ENCODE measurements at places on chromosomes 13 and 19.

- DNase-seq: no peak
Observed at GRCh38 chr13:99104396-99104795, 96.3 kb upstream of the UBAC2 start.

DNA sequence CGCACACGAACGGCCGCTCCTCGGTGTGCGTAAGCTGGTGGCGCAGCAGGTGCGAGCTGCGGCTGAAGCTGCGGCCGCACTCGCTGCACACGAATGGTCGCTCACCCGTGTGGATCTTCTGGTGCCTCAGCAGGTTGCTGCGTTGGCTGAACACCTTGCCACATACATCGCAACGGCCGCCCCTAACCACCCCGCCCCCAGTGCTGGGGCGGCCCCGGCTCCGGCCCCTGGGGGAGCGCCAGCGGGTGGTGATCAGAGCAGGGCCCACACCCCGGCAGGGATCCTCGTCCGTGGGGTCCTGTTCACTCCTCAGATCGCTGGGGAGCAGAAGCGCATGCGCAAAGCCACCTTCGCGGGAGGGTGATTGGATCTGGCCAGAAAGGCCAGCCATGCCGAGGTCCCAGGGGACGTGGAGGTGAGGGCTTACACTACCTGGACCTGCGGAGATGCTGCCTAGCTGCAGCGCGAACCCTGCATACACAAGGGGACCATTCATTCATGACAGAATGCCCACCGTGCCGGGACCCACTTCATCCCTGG, 4.7 kb upstream of the UBE2M start:
- DNase-seq: peak; percentile 45

GRCh38 chr19:30235946-30236345, 136.2 kb upstream of the ZNF536 start:
- DNase-seq: no peak

DNA sequence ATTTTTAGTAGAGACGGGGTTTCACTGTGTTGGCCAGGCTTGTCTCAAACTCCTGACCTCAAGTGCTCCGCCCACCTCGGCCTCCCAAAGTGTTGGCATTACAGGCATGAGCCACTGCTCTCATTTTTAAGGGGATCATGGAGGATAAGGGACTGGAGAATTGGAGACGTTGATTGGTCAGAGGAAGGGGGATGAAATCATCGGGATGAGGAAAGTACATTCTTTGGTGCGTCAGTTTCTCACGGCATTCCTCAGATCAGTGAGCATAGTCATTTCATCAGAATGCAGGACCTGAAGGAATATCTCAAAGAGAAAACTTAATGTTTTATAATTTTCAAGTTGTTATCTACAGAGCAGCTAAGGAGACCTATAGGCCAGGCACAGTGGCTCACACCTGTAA, 14.0 kb downstream of the ZNF114 start:
- no peak for DNase-seq

GRCh38 chr13:108322206-108322824, 52.8 kb downstream of the TNFSF13B start:
- DNase-seq: no peak

DNA sequence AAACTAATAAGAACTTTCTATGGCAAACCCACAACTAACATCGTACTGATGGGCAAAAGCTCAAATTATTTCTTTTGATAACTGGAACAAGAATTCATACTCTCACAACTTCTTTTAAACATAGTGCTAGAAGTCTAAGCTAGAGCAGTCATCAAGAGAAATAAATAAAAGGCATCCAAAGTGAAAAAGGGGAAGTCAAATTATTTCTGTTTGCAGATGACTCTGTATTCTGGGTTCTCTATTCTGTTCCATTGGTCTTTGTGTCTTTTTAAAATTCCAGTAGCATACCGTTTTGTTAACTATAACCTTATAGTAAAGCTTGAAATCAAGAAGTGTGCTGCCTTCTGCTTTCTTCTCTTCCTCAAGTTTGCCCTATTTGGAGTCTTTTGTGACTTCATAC, 1215.9 kb downstream of the UQCRFS1 start:
- no peak for DNase-seq

- no peak for DNase-seq
Observed at GRCh38 chr13:40798380-40798779, 9.0 kb downstream of the SLC25A15 start.

- DNase-seq: no peak
Observed at GRCh38 chr13:35832551-35832950, 298.6 kb downstream of the DCLK1 start.

DNA sequence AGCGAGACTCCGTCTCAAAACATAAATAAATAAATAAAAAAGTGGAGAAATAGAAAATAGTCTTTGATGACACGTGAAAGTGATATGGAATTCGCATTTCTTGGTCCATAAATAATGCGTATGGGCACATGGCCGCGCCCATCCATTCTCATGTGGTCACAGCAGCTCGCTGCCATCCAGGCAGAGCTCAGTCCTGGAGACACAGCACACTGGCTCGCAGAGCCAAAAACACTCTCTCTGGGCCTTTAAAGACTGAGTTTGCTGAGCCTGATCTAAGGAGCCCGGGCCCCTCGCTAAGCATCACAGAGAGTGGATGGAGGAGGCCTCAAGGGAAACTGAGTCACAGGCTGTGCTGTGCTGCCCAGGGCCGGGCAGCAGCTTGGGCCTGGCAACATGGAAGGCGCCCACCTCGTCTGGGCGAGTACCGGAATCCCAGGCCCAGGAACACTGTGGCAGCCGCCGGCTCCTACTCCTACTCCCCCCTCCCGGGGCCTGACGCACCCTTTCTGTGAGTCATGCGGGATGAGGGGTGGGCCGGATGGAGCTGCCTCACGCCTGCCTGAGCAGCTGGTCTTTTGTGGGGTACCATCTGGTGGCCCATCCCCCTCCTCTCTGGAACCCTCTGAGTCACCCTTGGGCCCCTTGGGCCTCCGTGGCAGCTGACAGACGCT, 28.9 kb upstream of the CACTIN start:
- no peak for DNase-seq

DNA sequence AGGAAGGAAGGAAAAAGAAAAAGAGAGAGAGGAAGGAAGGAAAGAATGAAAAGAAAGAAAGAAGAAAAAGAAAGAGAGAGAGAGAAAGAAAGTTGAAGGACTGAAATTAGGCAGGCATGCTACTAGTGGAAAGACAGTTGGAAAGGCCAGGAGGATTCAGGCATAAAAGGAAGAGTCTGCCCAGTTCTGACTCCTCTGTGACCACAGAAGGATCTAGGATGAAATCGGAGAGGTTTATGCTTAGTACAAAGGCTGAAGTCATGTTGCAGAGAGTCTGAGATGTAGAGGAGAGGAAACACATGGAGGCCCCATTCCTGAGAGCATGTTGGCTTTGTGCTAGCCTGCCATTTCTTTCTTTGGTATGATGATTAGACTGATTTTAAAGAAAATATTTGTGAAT, 246.5 kb upstream of the ARGLU1 start:
- DNase-seq: no peak

- DNase-seq: no peak
Observed at GRCh38 chr19:50932690-50933083, 20.2 kb downstream of the KLK5 start.

- DNase-seq: no peak
Observed at GRCh38 chr19:40054632-40055031, 1.4 kb downstream of the ZNF780B start.

GRCh38 chr19:6693056-6693471, 23.1 kb upstream of the TNFSF14 start:
- DNase-seq: no peak

DNA sequence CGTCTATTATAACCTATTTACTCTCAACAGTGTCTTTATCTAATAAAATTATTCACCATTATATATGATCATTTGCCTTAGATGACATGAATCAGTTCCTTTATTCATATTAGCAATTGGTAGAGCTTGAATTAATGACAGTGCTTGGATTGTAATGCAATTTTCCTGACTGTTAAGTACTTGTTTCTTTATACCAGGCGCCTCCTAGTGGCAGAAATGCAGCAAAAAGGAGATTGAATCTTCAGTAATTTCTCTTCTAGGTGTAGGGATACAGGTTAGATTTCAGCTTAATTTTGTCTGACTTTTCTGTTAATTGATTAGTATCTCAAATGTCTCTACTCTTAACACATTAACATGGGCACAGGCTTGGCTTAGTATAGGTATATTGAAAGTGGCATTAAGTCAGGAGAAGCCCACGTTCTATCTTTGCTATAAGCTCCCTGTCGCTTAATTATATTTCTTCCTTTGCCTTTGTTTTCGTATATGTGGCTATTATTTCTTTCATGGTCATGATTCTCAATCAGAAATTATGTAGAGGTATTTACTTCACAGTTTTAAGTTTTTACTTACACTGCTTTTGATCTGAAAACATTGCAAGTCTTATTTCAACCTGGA, 9.1 kb upstream of the LHFPL6 start:
- DNase-seq: peak; percentile 72

DNA sequence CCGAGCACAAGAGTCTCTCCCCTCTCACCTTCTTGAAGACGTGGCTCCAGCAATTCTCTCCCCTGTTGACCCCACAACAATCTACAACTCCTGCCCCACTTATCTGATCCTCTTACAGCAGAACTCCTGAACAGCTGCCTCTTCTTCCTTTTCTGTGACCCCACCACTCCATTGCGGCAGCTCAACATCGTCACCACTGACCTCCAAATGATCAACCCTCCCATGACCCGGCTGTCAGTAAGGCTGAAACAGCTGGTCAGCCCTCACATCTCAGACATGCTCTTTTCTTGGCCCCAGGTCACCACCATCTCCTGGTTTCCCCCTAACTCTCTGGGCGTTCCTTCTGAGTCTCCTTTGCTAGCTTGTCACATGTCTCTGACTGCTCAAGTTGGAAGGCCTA, 1.8 kb downstream of the EXOSC5 start:
- DNase-seq: no peak

DNA sequence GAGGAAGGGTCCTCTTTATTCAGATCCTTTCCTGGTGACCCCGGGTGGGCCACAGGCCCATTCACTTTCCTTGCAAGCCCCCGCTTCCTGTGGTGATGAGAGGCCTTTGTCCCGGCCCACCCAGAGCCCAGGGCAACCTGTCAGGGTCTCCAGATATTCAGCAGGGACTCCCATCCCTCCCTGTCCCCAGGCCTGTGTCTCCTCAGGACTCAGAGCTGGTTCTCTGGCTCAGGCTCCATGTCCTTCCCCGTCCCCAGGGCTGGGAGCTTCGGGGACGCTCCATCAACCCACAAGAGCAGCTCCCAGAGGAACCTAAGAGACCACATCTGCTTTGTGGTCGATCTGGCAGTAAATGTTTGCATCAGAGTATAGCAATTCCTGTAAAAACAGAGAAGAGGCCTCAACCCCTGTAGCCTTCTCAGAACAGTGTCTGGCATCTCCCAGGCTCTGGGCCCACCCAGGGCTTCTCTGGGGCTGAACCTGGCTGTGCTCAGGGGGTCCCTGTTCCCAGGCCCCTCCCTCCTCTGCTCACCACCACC, 7.8 kb downstream of the CEACAM4 start:
- no peak for DNase-seq

DNA sequence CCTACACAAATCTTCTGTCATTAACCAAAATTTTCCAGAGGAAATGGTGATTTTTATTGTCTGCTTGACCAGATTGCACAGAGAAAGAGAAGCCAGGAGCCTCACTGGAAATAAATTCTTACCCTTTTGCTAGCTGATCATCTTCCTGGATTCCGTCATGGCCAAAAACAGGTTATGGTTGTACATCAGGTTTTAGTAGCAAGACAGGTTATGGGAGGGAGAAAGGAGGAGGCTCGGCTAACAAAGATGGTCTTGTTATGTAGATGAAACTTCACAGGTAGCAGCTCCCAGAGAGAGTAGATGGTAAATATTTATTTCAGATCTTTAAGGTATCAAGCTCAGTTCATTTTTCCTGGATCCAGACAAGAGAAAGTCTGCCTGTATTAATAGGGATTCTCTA, 19.7 kb upstream of the CEACAM3 start:
- DNase-seq: no peak

DNA sequence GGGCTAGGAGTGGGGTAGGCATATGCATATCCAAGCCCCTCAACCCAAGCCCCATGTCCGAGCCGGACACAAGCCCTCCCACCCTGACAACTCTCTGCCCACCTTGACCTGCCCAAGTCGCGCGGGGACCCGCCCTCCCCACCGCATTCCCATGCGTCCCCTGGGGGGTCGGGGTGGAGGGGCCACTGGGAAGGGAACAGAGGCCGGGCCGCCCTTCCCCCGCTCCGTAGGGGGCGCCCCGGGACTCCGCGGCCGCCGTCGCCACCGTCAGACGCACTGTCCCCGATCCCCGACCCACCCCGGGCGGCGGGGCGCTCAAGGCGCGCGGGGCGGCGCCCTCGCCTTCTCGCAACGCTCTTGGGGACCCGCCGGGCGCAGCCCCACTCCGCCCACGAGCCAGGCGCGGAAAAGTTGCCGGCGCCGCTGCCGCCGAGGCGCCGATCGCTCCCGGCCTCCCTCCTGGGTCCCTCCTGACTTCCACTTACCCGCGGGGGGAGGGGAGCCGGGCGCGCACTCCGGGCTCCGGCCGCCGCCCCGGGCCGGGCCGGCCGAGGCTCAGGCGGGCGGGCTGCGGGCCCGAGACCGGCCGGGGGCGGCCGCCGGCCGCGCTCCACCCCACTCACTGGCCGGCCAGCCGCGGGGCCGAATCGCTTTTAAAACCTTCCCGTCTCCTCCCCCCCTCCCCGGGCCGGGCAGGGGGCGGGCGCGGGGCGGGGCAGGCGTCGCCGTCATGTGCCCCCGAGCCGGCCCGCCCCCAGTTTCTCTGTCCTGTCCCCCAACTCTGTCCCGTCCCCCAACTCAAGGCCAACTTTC, 34.4 kb upstream of the NANOS3 start:
- peak; percentile 69 for DNase-seq

DNA sequence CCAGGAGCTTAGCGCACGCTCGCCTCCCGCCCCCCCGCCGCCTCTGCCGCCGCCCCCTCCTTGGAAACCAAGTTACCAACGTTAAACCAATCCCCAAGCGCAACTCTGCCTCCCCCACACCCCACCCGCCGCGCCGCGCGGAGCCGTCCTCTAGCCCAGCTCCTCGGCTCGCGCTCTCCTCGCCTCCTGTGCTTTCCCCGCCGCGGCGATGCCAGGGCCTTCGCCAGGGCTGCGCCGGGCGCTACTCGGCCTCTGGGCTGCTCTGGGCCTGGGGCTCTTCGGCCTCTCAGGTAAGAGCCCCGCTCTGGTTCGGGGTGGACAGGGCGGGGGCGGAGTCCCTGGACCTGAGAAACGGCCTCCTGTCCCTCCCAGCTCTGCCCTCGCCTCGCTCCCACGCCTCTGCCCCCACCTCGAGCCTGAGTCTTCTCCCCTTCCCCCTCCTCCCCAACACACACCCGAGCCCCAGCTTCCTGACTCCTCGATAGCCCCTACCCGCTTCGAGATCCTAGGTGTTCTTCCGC, at the start of gene ICAM5:
ICAM5 (plus strand) TSS at position 117 of the 521 bp plus-strand sequence; CDS start at position 209, 92 bp downstream.
- DNase-seq: peak; percentile 54

DNA sequence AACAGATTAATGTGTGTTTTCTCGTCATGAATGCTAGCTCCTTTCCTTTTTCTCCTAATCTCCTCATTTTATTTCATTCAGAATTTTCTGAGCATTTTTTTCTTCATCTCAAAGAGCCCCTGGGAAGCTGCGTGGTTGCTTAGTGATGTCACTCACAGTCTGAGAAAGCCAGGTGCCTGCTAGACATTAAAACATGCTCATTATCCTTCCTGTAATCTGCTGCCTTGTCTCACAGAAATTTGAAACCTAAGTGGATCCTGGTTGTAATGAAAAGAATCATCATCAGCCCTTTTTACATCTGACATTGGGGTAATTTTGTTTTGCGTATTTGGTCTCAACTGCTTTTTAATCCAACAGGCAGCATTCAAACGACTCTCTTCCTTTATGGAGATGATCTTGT, 108.2 kb upstream of the RNF113B start:
- DNase-seq: no peak

- no peak for DNase-seq
Observed at GRCh38 chr13:112669881-112670499, 19.8 kb upstream of the ATP11A start.

Data from stimulated activated CD4-positive, alpha-beta T cell treated with anti-CD3 and anti-CD28 coated beads, Interleukin-2, amount 100 ng/mL, for 24 hours (primary cell).